ENCODE measurements at places on chromosomes 2 and 18.

- no peak for DNase-seq
Measured at GRCh38 chr2:2686222-2686621, 355.1 kb upstream of the MYT1L start.

GRCh38 chr2:180012523-180012922 is 5.4 kb upstream of the CWC22 start:
- DNase-seq = peak; percentile 52

GRCh38 chr2:12685145-12685544 is 31.6 kb upstream of the TRIB2 start:
- DNase-seq = no peak

GRCh38 chr18:23824240-23824639 is 135.0 kb downstream of the LAMA3 start:
- DNase-seq = no peak

DNA sequence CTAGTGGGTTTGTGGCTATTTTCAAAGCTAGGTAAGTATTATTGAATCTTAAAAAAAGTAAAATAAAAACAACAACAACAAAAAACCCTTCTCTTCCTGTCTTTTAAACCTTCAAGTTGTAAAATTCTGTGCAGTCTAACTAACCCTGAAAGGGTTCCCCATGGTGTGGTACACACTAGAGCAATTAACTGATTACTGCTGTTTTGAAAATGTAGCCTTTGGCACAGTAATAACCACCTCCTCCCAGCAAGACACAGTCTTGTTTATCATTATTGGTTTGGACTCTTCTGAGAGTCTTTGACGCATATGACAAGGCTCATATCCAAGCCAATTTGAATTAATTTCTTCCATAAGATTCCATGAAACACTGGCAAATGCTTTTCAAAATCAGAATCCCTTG is 2184.6 kb upstream of the PIK3C3 start:
- no peak for DNase-seq

DNA sequence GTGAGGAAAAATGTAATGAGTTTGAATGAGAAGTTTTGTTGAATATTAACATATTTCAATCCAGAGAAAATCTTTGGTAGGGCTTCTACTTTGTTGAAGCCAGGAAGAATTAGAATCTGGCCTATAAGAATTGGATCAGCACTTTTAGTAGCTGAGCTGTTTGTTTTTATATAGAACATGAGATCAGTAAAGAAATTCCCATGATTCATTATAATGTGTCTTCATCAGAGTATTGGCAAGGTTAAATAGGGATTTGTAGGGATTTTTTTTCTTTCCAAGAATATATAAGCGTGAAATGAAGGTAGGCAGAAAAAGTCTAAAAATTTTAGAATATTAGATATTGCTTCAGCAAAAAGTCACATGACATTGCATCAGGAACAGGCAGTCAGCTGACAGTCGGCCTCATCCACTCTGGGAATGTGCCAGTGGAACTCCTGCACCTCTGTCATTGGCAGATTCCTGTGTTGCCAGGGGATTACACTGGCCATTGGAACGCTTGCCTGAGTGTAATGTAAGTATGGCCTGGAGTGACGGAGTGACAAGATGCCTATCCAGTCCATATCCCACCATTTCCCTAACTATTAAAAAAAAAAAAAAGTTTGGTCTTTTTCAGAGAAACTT is 60.6 kb downstream of the SERTAD2 start:
- DNase-seq = no peak

DNA sequence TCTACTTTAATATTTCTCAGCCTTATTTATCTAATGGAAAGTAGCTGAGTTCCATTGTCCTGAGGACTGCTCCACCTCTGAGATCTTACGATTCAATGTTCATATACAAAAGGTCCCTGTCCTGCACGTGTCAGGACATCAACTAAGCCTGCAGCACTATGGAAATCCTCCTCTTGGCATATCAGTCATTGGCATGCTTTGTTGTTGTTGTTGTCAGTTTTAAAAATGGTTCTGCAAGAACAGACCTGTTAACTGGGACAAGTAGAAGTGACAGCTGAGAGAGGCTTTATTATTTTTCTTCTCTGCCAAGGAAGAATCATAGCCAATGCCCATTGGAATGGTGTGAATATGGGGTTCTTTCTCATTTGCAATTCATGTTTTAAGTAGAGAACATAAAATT is 450.1 kb upstream of the PKDCC start:
- no peak for DNase-seq

GRCh38 chr2:235677276-235677788 is 183.5 kb downstream of the AGAP1 start:
- no peak for DNase-seq

DNA sequence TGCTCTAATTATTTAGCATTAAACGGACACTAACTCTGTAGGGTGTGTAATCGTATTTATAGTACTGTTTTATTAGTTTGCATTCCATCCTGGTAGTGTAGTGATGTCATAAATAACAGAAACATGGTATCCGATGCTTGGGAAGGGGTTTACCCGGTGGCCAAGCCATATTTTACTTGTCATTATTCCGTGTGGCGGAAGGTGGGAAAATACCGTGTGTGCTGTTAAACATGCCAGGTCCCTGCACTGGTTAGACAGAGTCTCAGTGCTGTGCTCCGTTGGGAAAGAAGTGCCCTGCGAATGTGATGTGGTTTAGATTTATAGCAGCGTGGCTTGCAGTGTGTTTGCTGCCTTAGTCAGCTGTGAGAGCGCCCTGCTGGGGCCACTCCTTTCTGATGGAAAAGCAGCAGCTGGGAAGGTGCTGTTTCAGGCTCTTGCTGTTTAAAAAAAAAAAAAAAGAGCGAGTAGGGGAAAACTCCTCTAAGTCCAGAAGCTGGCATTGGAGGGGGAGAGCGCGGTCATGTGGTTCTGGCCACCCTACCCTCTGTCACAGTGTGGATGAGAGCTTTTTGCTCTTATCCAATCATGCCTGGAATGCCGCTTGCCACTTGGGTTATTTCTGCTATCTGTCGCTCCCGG is 211.0 kb downstream of the NEDD4L start:
- no peak for DNase-seq

DNA sequence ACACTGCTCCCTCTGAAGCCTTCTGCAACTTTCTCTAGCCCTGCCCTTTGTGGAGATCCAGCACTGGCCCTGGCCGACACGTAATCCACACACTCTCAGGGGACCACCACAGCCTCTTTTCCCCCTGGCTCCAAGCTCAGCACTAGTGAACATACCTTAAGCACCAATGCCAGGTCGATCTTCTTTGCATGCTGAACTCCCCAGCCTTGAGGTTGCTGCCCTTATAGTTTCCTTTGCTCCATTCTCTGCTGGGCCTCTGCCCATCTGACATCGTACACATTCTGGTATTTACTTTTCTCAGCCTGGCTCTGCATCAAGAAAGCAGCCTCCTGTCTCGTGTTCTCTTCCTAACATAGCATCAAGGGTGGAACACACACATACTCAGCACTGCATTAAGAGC is 361.5 kb downstream of the LPIN1 start:
- DNase-seq = no peak

GRCh38 chr2:205868773-205869333 is 186.6 kb downstream of the NRP2 start:
- no peak for DNase-seq

DNA sequence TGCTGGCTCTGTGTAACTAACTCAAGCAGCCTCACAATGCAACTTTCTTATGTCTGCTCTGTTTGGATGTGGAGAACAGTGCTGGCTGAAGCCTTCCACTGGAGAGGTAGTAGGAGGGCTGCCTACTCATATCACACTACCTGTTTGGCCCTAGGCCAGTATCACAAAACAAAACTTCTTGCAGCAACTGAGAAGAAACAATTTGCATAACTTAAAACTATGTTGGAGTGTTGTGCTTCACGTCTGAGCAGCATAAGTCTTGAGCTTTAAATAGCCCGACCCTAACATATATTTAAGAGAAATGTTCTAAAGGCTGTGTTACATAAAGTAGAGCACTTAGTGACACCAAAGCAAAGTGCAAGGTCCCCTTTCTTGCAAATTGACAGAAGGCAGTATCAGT is 204.9 kb upstream of the ACVR2A start:
- DNase-seq = no peak

- DNase-seq = no peak
Measured at GRCh38 chr2:174617718-174618117, 20.1 kb upstream of the WIPF1 start.

GRCh38 chr18:27142891-27143290 is 42.2 kb downstream of the CHST9 start:
- no peak for DNase-seq

- no peak for DNase-seq
Measured at GRCh38 chr2:242058116-242058680, 188.7 kb downstream of the RTP5 start.

- DNase-seq = no peak
Measured at GRCh38 chr2:27581417-27582128, 1.3 kb upstream of the ZNF512 start.

DNA sequence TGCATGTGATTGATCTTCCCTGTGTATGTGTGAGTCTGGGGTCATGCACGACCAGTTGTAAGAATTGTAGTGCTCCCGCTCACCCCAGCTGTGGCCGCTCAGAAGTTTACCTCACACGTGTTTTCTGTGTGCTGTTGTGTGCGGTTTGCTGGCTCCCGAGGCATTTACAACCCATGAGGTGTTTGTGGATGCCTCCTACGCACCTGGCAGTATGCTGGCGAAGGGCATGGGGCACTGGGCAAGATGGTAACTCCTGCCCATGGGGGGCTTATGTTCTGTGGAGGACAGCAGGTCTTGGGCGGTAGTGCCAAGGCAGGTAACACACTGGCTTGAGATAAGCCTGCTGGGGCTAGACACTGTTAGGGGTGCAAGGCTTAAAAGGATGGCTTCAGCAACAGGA is 102.6 kb upstream of the HS6ST1 start:
- DNase-seq = no peak

GRCh38 chr2:65232636-65233035 is 5.0 kb downstream of the ACTR2 start:
- DNase-seq = no peak

- no peak for DNase-seq
Measured at GRCh38 chr2:233845301-233846060, 8.9 kb downstream of the HJURP start.

DNA sequence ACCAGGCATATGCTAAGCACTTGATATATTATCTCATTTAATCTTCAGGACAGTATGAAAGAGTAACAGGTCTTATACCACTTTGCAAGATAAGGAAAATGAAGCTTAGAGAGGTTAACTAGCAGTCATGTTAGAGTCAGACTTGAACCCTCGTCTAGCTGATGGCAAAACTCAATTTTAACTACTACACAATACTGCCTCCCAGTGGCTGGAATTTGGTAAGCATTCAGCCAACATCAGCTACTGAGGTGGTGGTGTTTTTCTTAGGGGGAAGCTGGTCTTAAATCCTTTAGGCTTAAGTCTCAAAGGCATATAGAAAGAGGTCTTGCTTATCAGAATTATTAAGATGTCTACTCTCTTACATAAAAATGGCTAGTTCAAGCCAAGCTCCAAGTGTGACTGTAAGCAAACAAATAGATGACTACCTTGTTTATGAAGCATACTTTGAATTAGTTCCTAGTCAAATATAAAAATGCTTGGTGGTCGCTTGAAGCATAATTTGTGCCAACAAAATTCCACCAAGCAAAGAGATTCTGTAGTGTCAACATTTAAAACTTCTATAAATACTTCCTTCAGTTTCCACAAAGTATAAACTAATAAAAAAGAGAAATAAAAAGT is 325.4 kb upstream of the FIGN start:
- no peak for DNase-seq

GRCh38 chr2:112530728-112531127 is 11.5 kb upstream of the POLR1B start:
- no peak for DNase-seq

- no peak for DNase-seq
Measured at GRCh38 chr2:26733413-26733812, 30.7 kb upstream of the SLC35F6 start.

GRCh38 chr2:96933305-96934181 is 52.8 kb downstream of the FAM178B start:
- no peak for DNase-seq

GRCh38 chr2:164888592-164888991 is 47.0 kb upstream of the COBLL1 start:
- DNase-seq = no peak

DNA sequence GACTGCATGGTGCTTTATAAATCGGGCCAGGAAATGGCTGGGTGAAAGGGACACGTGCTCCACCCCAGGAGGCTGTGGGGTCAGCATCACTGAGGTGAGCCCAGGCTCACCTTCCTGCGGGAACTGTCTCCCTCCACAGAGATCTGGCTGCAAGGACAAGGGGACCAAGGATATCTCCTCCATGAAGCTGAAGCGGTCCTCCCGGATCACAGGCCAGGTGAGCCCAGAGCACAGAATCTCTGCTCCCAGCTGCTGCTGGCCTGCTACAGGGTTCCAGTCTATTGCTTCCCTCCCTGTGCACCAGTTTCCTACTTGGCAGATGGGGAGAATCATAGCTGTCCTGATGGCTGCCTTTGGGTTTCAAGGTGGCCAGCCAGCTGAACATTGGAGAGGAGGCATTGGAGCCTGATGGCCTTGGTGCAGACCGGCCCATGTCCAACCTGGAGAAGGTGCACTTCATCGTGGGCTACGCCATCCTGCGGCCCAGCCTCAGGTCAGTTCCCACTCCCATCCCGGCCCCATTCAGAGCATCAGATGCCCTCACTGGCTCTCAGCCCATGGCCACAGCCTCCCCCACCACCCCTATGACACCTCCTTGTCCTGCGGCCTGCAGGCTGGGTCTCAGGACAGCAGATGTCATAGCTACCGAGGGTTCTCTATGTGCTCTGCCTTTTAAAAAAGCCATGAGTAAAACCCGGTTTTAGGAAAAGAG is 33.7 kb upstream of the GPR17 start:
- no peak for DNase-seq

Data from GM04504 (cell line).